Stimulated activated CD8-positive, alpha-beta memory T cell treated with anti-CD3 and anti-CD28 coated beads, Interleukin-7, amount 100 ng/mL, for 1 hour (primary cell): ENCODE measurements at places on chromosomes 16 and 17.

- no peak for DNase-seq
Observed at GRCh38 chr17:40317345-40317873, 8.4 kb downstream of the RARA start.

DNA sequence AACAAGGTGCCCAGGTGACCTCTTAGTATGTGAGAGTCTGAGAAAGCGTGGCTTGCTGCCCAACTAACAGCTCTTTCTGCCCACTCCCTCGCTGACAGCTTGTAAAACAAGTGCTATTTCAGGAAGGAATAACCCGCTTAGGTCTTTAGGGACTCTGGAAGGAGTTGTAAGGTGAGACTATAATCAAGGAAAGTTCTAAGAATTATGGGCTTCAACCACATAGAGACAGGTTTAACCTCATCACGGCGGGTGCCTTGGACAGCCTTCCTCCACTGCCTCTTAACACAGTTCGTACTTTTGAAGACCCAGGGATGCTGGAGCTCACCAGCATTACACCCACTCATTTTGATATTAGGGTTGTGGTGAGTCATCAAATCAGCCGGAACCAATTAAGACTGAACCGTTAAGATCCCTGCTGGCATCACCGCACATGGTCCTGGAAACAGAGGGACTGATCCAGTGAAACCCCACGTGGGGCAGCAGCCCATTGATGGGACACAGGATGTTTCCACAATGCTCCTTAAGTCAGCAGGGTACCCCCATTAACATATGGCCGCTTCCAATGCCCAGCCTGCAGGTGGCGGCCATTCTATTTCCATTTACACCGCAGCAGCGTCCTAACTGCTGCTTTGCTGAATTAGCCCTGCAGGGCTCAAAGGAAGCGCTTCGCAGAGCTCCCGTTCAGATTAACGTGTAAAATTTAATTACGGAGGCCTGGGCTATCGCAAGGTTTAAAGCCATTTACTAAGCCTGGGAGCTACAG, 176.6 kb upstream of the SDK2 start:
- no peak for DNase-seq

- no peak for DNase-seq
Observed at GRCh38 chr17:3602499-3602898, 6.7 kb downstream of the TRPV1 start.

DNA sequence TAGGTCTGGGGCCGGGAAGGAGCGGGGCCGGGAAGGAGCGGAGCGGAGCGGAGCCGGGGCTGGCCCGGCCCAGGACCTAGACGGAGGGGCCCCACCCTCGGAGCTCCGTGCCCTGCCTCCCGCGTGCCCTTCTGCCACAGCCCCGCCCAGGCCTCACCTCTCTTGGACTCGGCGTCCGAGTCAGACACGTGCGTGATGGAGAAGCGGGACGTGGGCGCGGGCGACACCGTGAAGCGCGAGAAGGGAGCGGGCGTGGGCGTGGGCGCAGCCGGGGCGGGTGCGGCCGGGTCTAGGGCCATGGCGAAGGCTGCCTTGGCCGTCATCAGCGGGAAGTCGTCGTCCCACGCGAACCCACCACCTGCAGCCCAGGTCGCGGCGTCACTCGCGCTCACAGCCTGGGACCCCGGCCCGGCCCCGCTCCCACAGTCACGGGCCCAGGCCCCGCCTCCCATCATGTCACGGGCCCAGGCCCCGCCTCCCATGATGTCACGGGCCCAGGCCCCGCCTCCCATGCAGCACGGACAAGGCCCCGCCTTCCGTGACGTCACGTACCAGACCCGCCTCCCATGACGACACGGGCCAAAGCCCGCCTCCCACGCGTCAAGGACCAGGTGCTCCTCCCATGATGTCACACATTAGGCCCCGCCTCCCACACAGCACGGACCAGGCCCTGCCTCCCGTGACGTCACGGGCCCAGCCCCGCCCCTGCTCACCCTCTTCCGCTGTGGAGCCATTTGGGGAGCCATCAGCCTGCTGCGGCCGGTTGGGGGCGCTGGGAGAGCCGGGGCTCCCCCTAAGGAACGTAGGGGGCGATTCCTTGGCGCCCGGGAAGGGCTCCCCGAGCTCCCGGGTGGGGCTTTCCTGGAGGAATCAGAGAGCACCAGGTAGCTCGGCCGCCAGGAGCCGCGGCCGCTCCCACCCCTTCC, 45.8 kb upstream of the PVALEF start:
- peak; percentile 40 for DNase-seq

DNA sequence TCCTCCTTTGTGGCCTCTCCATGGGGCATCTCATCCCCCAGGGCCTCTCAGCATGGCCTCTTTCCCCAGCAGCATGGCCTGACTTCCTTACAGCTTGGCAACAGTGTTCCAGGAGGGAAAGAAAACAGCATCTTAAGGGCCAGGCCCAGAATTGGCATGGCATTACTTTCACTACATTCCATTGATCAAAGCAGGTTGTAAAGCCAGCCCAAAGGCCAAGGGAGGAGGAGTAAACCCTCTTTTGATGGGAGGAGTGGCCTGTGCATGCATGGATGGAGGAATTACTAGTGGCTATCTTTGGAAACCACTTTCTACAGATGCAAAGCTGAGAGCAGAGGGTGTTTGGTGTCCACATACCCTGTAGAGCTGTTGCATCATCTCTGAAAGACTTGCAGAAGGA, 149.4 kb downstream of the AIPL1 start:
- DNase-seq, result no peak

GRCh38 chr16:20023190-20023589, 50.5 kb downstream of the GPR139 start:
- DNase-seq, result no peak

DNA sequence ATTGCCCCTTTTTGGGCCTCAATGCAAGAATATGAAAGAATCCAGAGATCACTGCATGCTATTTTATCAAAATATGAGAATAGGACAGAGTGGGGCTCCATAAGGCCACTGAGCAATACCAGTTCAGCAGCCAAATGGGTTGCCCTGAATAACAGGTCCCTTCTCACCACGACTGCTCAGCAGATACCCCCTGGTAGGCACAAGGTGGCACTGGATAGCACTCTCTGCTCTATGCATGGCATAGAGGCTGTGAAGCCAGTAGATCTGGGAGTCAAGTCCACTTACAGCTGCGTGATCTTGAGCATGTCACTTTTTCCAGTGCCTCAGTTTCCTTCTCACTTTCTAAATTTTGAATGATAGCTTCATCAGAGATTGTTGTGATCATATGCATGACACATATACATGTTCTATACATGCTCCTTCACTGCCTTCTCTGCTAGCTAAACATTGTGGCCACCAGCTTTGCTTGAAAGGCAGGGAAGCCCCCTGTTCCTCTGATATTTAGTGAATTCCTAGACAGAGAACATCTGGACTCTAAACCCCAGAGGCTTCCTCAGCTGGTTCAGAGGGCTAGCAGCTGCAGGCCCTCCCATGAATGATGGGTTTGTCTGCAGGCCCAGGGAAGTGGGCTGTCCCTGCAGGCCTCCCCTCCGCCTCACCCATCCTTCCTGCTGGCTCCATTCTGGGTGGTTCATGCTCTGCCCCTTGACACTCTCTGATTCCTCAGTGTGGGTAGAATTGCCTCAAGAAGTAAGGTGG, 84.9 kb upstream of the ASIC2 start:
- no peak for DNase-seq

GRCh38 chr17:10993126-10993525, 155.2 kb upstream of the PIRT start:
- no peak for DNase-seq

GRCh38 chr17:1169221-1169928, 10.4 kb downstream of the ABR start:
- no peak for DNase-seq

- DNase-seq, result no peak
Observed at GRCh38 chr17:79933863-79934652, 94.8 kb upstream of the CBX4 start.

DNA sequence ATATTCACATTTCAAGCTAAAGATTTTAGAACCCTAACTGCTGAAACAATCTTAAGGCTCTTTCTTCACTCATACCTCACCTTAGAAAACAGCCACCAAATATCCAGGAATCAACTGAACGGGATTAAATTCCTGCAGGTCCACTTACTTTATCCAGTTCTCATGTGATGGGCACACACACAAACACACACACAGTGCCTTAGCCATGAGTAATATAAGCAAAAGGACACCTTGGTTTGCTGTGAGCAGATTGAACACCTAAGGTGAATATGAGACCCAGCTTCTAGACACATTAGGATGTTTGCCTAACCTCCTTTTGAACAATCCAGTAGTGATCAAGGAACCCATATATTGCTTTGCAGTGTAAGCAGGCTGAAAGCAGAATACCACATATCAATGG, 81.5 kb downstream of the TUBD1 start:
- no peak for DNase-seq

DNA sequence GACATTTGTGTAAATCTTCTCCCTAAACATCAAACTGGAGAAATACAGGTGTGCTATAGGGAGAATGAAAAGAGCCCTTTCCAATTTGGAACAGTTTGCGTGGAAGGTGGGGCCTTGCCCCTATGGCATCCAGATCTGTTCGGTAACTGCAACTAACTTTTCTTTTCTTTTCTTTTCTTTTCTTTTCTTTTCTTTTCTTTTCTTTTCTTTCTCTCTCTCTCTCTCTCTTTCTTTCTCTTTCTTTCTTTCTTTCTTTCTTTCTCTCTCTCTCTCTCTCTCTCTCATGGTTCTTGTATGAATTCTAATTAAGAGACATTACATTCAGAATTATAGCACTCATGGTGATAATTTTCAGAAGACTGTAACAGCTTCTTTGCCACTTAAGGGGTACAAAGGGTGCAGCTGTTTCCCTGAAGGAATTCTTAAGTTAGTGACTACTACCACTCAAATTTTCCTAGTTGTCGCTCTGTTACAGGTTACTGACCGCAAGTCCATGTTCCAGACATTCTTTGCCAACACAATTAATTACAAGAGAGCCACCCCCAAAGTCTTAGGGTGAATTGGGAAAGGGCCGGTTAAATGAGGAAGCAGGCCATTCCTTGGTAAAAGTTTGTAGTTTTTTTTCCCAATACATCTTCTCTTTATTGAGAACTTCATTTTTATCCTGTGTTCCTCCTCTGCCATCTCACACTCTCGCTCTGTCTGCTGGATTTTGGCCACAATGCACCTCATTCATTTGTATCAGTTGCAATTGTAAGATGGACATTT, 69.8 kb downstream of the KSR1 start:
- no peak for DNase-seq

DNA sequence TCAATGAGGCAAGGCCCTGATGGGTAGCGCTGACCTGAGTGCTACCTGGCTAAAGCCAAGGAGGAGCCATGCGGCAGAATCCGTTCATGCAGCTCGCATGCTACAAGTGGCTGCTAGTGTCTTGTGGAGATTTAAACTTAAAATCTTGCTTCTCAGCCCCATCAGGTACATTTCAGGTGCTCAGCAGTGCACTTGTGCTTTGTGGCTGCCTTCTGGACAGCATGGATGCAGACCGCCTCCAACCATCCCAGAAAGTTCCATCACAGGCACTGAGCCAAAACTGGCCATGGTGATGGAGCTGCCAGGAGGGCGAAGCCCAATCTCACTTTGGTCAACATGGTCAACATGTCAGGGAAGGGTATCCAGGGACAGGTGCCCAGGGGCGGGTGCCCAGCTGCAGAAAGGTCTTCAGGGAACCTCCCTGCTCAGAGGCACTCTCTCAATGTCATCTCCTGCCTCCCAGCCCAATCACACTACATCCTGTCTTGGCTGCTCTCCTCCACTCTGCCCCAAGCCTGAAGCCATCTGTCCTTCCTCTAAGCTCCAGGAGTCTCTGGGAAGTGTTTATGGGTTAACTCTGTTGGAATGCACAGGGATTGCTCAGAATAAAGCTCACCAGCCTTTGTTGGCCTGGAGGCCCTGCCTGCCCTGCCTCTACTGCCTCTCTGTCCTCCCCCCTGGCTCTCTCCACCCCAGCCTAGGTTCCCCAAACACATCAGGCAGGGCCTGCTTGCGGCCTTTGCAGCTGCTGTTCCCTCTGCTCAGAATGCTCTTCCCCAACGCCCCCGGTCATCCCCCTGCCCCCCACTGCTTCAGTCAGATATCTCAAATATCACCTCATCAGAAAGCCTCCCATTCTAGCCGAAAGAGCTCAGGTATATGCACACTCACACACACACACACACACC, 18.3 kb upstream of the TNFRSF13B start:
- DNase-seq, result no peak

- no peak for DNase-seq
Observed at GRCh38 chr17:56798916-56799315, 34.8 kb downstream of the C17orf67 start.

DNA sequence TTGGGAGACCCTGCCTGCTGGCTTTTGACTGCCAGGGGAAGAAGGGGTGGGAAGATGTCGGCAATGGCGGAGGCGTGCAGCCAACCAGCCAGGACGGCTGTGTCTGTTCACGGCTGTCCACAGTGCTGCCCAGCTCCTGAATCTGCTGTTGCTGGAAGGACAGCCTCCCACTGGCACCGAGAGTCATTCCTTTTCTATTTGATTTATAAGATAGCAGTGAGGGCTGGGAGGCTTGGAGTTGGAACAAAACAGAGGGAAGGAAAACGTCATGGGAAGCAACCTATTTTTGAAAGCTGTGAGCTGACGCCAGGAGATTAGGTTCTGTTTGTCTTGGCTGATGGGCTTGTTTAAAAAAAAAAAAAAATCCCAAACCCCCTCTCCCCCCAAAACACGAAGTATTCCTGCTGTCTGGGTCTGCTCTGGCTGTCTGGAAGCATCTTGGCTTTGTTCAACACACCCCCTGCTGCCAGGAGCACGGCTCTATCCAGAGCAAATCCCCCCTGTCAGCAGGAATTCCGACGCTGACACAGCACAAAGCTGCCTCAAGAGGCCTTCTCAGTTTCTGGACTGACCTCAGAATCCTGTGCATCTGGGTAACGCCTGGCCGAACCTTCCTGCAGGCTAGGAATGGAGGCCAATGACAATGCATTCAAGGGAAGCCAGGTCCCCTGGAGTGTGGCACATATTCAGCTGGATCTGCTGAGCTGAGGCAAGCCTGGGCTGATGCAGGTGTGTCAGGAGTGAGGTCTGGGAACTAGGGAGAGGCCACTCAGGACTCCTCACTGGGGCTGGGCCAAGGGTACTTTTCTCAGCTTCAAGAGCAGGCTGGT, 41.0 kb upstream of the SREBF1 start:
- DNase-seq, result no peak

DNA sequence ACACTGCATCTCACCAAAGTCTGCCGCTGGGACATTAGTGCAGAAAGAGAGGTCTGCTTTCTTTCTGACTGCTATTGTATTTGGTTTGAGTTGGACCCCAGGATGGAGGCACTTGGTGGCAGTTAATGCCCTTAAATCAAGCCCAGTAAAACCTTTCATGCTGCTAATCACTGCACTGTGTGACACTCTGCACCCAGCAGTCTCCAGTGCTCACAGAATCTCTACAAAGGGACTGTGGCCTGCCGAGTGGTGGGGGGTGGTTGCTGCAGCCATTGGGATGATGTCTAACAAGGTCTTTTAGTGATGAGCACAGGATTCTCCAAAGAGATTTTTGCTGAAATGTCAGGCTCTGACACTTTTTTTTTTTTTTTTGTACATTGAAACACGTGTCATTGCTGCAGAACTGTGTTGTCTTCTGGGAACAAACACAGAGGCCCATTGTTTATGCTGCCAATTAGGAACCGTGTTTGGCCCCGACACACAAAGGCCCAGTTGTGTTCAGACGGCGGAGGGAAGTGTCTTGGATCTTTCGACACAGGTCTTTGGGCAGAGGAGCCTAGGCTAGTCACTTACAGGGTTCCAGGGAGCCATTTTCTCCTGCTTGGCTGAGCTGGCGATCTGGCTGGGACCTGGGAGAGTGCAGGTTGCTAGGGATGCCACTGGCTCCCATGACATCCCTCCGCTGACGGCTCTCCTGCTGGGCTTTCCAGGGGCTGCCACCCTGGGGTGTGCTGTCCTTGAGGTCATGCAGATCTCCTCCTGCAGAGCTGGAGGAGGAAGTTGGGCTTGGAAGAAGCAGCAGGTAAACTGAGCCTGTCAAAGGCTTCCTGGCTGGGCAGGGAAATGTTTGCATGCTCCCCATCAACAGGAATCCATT, 16.2 kb upstream of the TNRC6C start:
- DNase-seq, result no peak
